ENCODE measurements at places on chromosomes 1 and 21.

GRCh38 chr1:165815725-165816124, 11.7 kb upstream of the UCK2 start:
- no peak for DNase-seq

DNA sequence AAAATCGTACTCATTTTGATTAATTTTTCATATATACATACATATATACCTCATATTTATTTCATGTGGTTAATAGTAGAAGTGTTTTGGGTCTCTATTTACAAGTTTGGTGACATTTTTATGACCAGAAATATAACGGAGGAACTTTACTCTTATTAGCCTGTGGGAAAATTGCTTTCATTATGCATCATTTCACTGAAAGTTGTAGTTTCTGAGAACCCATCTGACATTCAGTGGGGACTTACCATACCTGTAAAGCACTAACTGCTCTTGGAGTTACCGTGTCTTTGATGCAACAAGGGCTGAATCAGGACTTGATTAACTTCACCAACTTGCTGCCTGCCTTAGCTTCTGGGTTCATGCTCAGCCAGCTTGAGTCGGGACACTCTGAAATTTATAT, 49.9 kb upstream of the ITPKB start:
- no peak for DNase-seq

DNA sequence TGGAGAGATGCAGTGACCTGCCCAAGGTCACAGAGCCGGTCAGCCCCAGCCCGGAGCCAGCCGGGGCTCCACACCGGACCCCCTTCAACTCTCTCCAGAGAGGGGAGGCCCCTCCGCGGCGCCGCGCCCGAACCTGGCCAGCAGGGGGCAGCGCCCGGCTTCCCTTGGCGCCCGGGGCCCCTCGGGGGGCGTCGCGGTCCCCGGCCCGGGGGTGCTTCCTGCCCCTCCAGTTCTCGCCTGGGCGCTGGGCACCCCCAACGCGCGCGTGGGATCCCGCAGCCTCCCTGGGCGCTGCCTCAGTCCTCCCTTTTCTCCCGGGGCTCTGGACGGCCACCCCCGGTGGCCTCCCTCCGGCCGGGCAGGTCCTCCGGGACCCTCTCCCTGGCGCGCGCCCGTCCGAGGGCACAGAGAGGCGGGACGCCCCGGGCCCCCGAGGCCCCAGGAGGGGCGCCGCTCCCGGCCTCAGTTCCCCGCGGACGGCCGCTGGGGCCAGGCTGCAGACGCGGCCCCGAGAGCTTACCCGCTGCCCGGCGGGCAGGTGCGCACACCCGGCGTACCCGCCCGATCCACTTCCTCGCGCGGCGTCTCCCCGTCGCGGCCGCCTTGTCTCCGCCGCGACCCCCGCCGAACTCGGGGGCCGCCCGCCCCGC, 406 bp downstream of the HTR1D start:
- no peak for DNase-seq

GRCh38 chr1:23638188-23638619, 53.4 kb upstream of the RPL11 start:
- no peak for DNase-seq

- no peak for DNase-seq
These were observed 24.3 kb downstream of the AHCTF1 start for GRCh38 chr1:246907472-246907871.

DNA sequence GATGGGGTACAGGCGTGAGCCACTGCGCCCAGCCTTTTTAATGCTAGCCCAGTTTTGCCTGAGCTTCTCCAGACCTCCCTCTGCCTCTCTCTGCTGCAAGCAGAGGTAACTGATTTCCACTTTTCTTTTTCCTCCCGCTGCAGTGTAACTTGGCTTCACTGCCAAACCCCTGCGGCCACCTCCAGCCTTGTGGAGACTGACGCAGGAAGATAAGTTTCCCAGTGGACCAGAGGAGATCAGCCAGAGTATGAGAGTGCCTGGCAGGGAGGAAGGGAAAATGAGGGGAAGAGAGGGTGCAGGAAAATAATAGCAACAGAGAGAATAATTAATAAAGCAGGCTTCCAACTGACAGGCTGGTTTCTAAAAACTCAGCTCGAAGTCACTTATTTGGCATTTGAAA, 143.7 kb downstream of the PCNX2 start:
- DNase-seq = no peak

- no peak for DNase-seq
These were observed 53.4 kb downstream of the UBR4 start for GRCh38 chr1:19156676-19157075.

DNA sequence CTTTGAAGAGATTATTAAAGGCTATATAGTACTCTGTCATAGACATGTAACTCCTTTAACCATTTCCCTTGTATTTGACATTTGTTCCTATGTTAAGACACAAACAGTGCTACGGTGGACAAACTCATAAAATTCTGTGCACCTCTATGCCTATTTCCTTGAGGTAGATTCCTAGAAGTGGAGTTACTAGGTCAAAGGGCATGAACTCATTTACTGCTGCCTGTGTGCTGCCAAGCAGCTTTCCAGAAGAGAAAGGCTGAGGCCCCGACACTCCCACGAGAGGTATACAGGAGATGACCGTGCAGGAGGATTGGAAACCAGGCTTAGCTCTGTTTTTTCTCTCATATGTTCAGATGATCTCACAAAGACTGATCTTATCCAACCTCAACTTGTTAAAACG, 34.4 kb upstream of the TENT5C start:
- DNase-seq = no peak

- no peak for DNase-seq
These were observed 435.1 kb downstream of the KIF26B start for GRCh38 chr1:245589906-245590305.

DNA sequence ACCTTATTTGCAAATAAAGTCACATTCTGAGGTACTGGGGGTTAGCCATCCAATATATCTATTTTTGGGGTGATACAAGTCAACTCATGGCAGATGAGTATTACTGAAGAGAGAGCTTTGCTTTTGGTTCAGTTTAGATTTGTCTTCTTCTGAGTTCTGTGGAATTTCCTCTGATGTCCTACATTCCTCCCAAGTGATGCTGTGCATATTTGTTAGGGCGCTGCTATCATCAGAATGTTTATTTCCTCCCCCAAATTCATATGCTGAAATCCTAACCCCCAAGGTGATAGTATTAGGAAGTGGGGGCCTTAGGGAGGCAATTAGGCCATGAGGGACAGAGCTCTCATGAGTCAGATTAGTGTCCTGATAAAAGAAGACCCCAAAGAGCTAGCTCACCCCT, 96.2 kb upstream of the WLS start:
- DNase-seq = no peak

DNA sequence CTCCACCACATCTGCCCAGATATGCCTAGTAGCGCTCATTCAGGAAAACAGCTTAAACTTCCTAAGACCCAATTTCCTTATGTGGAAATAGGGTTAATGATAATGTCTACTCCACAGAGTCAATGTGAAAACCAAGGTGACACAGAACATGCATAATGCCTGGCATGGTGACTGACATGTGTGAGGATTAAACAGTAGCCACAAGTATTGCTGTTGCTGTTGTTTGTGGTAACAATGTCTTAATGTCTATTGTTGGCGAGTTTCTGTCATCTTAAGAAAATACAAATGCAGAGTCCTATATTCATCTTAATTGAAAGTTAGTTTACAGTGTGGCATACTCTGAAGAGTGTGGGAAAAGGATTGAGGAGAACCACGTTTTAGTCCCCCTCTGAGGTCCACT, 75.6 kb upstream of the NGF start:
- DNase-seq = no peak

DNA sequence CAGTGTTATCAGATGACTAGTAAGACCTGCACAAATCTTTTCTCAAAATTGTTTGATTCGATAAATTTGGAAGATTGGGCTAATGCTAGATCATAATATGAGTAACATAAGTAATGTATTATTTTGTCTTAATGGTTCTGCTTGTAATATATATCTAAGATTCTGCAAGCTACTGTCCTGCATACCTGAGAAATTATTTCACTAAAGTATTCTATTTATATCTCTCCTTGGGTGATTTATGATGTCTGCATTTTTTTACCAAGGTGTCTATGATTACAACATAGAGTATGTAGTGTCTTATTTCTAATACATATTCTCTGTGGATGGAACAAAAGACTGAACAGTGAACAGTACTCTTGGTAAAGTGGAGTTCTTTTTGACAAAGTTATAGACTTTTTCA, 166.6 kb downstream of the CLEC20A start:
- no peak for DNase-seq

- no peak for DNase-seq
These were observed 77.1 kb downstream of the ZNF281 start for GRCh38 chr1:200332716-200333115.

GRCh38 chr1:147238925-147239820, 3.3 kb upstream of the CHD1L start:
- no peak for DNase-seq

GRCh38 chr1:205842229-205842628, 7.7 kb downstream of the PM20D1 start:
- no peak for DNase-seq

- no peak for DNase-seq
These were observed 12.9 kb upstream of the ETV3 start for GRCh38 chr1:157151073-157151472.

- DNase-seq = no peak
These were observed 43.5 kb downstream of the RPAP2 start for GRCh38 chr1:92342401-92342800.

DNA sequence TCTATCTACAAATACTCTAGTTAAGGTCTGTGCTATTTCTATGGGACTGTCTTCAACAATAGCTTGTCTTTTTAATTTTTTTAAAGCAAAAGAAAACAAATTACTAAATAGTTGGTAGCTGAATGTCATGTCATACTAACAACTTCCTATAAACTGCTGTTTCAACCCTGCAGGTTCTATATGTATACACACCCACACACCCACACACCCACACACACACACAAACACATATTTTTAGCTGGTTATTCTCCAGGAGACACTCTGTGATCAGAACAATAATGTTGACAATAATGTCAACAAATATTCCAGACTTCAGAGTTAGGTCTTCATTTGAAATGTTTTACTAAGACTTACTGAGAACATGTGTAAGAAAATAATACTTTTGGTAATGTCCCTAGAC, 66.7 kb downstream of the AK5 start:
- DNase-seq = no peak

GRCh38 chr1:20612221-20612746, 21.0 kb upstream of the PINK1 start:
- DNase-seq = no peak

- DNase-seq = no peak
These were observed 3.4 kb downstream of the SELL start for GRCh38 chr1:169707912-169708604.

GRCh38 chr1:19057182-19057779, 100.8 kb upstream of the IFFO2 start:
- DNase-seq = no peak

- no peak for DNase-seq
These were observed 42.1 kb upstream of the MPZL1 start for GRCh38 chr1:167679714-167680113.

DNA sequence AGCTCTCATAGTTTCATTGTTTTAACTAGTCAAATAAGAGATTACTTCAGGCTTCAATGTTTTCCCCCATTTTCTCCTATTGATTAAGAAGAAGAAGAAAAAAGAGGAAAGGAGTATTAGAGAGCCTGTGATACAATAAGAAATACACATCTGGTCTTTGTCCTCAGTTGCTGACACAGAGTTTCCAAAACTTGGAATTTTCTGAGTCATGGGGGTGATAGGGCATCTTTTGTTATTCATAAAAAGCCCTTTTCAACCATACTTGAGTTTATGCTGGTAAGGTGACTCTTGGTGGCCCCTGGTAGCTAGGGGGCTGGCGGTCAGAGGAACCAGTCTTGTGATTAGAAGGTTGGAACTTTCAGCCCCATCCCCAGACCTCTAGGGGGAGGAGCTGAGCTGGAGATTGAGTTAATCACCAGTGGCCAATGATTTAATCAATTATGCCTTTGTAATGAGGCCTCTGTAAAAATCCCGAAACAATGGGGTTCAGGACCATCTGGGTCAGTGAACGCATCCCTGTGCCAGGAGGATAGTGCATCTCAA, 28.9 kb upstream of the KLF18 start:
- no peak for DNase-seq

- DNase-seq = no peak
These were observed 40.5 kb downstream of the AMY1C start for GRCh38 chr1:103790172-103790571.

DNA sequence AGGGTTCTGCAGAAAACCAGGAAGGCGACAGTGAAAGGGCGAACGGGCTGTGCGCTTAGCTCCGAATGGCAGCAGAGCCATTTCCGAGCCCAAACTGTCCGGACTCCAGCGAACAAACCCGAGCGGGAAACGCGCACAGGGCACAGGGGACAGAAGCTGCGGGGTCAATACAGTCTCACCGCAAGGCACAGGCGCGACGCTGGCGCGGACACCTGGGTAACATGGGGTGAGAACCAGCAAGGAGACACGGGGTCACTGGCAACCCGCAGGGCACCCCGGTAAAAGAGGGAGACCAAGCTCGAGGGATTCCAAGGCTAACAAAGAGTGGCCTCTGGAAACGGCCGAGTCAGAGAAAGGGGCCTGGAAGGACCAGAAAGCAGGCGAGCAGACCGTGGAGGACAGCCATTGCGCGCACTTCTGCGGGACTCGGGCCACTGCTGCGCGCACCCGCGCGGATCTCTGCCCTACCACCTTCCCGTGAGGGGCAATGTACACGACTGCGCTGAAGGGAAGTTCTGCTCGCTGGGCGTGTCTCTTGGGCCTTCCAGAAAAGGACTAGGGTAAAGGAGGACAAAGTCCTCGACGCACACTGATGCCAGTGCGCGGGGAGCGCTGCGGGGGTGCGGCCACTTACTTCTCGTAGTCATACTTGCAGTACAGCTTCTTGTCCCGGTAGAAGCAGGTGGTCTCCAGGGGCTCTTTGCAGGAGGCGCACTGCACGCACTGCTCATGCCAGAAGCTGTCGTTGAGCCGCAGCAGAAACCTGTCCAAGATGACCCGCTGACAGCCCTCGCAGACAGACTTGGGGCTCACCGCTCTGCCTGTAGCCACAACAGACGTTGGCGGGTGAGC, 3.8 kb downstream of the LMX1A start:
- no peak for DNase-seq

DNA sequence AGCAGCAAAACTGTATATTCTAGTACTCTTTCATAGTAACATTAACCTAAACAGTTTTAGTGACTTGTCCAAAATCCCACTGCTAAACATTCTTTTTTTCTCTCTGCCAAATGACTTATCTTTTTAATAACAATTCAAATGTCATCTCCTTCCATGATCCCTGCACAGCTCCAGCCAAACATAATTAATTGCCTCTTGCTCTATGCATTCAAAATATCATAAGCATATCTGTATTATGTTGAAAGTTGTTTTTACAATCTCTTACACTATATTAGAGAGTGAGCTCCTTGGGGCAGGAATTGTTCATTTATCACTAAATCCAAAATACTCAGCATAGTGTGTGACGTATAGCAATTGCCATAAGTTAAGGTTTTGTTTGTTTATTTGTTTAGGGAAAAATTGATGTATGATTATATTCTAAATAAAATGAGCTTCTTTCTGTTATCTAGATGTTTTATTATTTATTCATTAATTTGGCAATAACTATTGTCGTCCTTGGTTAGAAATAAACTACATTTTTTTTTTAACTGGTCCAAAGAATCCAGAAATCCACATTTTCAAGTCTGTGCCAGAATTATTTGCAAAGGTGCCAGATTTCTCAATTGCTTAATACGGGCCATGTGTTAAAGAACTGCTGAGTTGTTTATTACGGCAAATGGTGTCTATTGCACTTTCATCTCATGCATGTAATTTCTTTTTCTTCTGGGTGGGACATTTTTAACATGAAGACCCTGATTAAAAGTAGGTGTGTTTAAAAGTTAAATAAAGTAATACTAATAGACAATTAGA, 577.2 kb upstream of the ZRANB2 start:
- DNase-seq = no peak

GRCh38 chr1:205504311-205505075, at the start of gene CDK18:
TSS of gene CDK18 (plus strand) at chr1:205504669. CDS start at chr1:205523168, 18,499 bp downstream.
- DNase-seq = peak; percentile 71

- no peak for DNase-seq
These were observed 1.3 kb upstream of the GNB1 start for GRCh38 chr1:1892079-1892762.
